Stimulated activated CD4-positive, alpha-beta T cell treated with anti-CD3 and anti-CD28 coated beads, Interleukin-15, amount 100 ng/mL, for 48 hours (primary cell): ENCODE measurements at places on chromosomes 13 and 19.

GRCh38 chr13:29771247-29771646 lies 79.2 kb downstream of the UBL3 start:
- no peak for DNase-seq

GRCh38 chr19:4870025-4870700 lies 2.7 kb upstream of the PLIN3 start:
- DNase-seq, result no peak

GRCh38 chr13:48493066-48493765 lies 39.7 kb downstream of the RCBTB2 start:
- peak; percentile 11 for DNase-seq

GRCh38 chr13:96091164-96092117 lies 1.5 kb downstream of the HS6ST3 start:
- no peak for DNase-seq

DNA sequence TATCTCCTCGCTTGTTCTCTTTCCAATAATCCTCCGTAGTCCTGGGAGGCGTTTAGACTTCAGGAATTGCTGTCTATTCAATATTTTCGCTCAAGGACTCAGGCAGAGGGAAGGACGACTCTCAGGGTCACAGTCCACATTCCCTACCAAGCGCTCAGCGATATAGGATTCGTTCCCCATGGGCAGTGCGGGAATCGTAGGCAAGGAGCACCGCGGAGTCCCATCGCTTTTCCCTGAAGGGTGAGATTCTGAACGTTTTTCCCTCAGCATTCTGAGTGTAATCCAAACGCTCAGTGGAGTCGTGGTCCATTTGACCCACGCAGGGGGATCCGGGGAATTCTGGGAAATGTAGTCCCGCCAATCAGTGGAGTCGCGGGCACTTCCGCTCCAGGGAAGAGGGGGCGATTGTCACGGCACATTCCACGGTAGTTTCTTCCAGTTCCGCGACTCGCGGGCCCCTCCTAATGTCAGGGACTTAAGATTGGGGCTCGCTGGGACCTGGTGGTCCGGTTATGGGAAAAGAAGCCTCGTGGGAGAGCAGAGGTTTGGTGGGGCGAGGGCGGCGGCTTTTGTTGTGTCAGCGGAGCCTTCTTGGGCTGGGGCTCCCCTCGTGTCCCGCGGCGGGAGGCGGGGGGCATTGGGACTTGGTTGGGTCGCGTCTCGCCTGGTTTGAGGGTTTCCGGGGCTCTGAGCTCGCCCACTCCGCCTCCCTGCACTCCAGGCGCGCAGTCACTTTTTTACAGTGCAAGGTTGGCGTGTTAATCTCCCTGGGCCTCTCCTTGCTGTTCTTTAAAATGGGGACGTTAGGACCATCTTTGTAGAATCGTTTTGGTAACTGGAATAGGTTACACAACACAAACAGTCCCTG lies at the start of gene ZNF234:
ZNF234 (plus strand) TSS at position 364 of the 868 bp plus-strand sequence. CDS start 3,079 bp downstream, outside the sequence.
- DNase-seq, result peak; percentile 61
